ENCODE measurements at places on chromosomes 7 and 10.

GRCh38 chr7:40551685-40552576 lies 417.1 kb downstream of the SUGCT start:
- peak; percentile 3 for DNase-seq

- DNase-seq, result peak; percentile 73
Measured at GRCh38 chr7:135414850-135415439, 95.0 kb downstream of the CNOT4 start.

DNA sequence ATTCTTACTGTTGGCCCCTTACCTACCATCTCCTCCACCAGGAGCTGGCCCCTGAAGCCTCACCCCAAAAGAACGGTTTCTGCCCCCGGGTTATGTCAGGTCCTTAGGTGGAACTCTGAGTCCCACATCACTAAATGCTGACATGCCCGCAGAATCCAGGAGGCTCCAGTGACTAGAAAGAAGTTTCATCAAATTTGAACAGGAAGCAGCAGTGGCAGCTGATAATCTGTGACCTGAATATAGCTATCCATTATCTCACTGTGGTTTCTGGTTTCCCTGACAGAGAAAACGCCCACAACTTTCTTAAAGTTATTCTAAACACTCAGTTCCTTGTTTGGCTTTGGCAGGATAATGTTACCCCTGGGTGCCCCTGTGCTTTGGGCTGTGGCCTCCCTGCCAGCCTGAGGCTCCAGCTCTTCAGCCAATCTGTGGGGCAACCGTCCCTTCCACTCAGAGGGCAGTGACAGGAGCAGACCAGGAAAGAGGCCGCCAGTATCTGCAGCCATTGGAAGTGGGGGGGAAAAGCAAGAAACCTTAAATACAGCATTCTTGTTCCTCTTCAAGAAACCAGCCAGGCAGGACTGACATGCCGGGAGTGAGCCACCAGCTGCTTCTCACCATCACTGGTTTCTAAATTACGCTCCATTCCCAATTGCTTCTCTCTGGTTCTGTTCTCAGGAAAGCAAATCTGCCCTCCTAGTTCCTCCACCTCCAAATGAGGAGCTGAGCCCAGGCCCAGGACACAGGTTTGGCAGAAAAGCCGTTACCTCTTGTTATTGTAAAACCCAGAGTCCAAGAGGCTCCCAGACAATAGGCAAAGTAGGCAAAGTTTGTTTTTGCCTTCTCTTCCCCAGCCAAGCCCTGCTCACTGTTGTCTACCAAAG lies 41.2 kb upstream of the VCL start:
- peak; percentile 53 for DNase-seq

- DNase-seq, result no peak
Measured at GRCh38 chr7:16369855-16370254, 51.5 kb downstream of the CRPPA start.

- DNase-seq, result no peak
Measured at GRCh38 chr10:70186090-70186489, 15.8 kb upstream of the SAR1A start.

Data from activated CD8-positive, alpha-beta T cell treated with anti-CD3 and anti-CD28 coated beads for 36 hours (primary cell).